ENCODE measurements at places on chromosomes 16 and 17. TPM values are rescaled to one million over a fixed set of nuclear protein-coding genes. Genes with fewer than 3 reads are reported as not detected.

- no peak for DNase-seq
Measured at GRCh38 chr17:79668344-79669250, 57.7 kb upstream of the RBFOX3 start.

- DNase-seq, result no peak
Measured at GRCh38 chr16:31880322-31880979, 6.8 kb downstream of the ZNF267 start.

DNA sequence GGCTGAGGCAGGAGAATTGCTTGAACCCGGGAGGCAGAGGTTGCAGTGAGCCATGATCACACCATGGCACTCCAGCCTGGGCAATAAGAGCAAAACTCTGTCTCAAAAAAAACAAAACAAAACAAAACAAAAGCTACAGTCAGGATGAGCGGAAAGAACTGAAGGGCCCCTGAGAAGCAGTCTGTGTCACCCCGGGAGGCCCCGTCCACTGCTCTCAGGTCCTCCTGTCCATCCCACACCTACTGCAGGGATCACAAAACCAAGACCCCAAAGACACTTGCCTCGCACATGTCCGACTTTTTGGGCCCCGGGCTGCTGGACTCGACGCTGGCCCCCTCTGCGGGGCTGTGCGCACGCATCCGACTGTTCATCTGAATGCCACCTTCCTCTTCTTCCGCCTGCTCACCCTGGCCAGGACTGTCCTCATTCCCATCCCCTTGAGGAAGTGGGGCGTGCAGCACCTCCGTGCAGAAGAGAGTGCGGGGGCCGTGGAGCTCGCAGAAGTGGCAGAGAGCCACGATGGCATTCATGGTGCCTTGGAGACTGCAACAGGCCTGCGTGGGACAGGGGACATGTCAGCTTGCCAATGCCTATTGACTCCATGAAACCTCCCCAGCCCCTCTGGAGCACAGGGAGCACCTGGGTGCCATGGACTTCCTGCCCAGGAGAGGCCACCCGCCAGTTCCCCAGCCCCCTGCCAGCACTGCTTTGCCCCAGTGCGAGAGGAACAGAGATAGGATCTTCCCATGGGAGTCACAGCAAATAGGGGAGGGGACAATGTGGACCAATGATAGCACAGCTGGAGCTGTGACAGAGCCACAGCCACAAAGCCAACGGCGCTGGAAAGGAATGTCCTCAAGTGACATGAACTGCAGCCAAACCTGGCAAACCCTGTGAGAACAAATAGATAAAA lies 9.1 kb downstream of the FLCN start:
- no peak for DNase-seq

- no peak for DNase-seq
Measured at GRCh38 chr17:79950306-79950705, 85.4 kb downstream of the TBC1D16 start.

DNA sequence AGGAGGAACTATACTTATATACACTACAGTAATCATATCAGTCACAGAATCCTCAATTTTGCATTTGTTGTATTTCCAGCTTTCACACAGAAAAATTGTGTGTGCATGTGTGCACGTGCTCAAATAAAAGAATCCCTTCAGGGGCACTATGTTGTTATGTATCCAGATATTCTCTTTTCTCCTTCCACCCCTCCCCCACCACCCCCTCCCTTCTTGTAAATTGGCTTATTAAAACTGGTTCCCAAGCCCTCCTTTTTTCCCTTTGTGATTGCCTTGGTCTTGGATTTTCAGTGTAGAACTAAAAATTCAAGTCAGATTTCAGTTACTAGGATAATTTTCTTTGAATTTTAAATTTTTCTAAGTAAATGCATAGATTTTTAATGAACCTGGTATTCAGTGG lies 86.3 kb downstream of the WNT3 start:
- DNase-seq, result no peak

GRCh38 chr17:74274060-74274708 lies at the start of gene DNAI2:
Gene DNAI2, plus strand, starts transcription at chr17:74274234. Its CDS starts 7,584 bp downstream, at chr17:74281818.
- no peak for DNase-seq

- no peak for DNase-seq
Measured at GRCh38 chr16:25060920-25061319, 45.8 kb upstream of the ARHGAP17 start.

GRCh38 chr16:67979955-67980678 lies at the start of gene DPEP3:
Gene DPEP3, minus strand, starts transcription at chr16:67980499. Its CDS starts 119 bp downstream, at chr16:67980380.
- DNase-seq, result no peak

DNA sequence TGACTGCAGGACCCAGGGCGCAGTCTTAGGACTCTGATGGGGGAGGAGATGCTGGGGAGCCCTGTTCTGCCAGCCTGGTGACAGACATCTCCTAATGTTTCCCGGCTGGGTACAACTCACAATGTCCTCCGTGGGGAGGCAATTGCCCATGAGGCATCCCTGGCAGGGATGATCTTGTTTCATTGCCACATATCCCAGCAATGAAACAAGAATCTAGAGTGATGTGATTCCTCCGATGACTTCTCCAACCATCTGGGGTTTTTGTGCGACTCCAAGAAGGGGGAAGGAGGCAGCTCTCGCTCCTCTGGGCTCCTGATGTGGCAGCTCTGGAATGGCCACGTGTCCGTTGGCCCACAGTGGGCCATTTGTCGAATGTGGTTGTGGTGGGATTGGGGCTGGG lies 255.8 kb downstream of the SEC14L1 start:
- DNase-seq, result no peak

DNA sequence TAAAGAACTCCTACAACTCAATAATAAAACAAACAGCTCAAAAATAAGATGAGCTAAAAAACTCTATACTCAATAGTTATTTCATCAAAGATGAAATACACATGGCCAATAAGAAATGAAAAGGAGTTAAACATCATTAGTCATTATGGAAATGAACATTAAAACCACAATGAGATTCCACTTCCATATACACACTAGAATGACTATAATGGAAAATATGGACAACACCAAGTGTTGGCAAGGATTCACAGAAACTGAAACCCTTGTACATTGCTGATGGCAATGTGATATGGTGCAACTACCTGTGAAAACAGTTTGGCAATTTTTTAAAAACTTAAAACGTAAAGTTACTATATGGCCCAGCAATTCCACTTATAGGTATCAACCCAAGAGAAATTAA lies 91.4 kb downstream of the GRIN2A start:
- DNase-seq, result no peak

GRCh38 chr17:36861531-36861930 lies 75.7 kb upstream of the LHX1 start:
- no peak for DNase-seq

GRCh38 chr17:83203073-83203471 lies 123.7 kb downstream of the METRNL start:
- no peak for DNase-seq

- no peak for DNase-seq
Measured at GRCh38 chr16:88477631-88478519, 24.8 kb downstream of the ZFPM1 start.

Gene HOXB1
- not detected for polyA plus RNA-seq

Gene KRTAP4-4
- not detected for polyA plus RNA-seq

Gene EXOC3L1
- 5.1 TPM for polyA plus RNA-seq

Gene SMCR8
- 17.2 TPM for polyA plus RNA-seq

Gene CACNG4
- polyA plus RNA-seq, result 5.1 TPM

Gene KRTAP3-2
- not detected for polyA plus RNA-seq

Gene CLEC18B
- polyA plus RNA-seq, result 104 TPM
